Esophagus muscularis mucosa (tissue), 4 donors: ENCODE measurements at places on chromosomes 2 and 18. TPM values are rescaled to one million over a fixed set of nuclear protein-coding genes. Genes with fewer than 3 reads are reported as not detected.

The ZNF804A gene
- not detected for total RNA-seq

The CROCC2 gene
- total RNA-seq = not detected

The ANTXR1 gene
- 86.3 TPM for total RNA-seq

The NYAP2 gene
- total RNA-seq = under 0.01 TPM

The DBI gene
- 41.8 TPM for total RNA-seq

- DNase-seq = no peak
- H3K27me3 ChIP-seq = no peaks in the 10 kb centered on the region
- H3K4me1 ChIP-seq = peaks cover 7% of the 10 kb centered on the region
Observed at GRCh38 chr18:48871391-48872166, 79.2 kb downstream of the SMAD7 start.

- H3K4me3 ChIP-seq = no peak overlapping the region
- no peaks in the 10 kb centered on the region for H3K36me3 ChIP-seq
- no peaks in the 10 kb centered on the region for H3K27me3 ChIP-seq
- no peaks in the 10 kb centered on the region for H3K4me1 ChIP-seq
Observed at GRCh38 chr18:29749704-29750103, 1292.8 kb downstream of the DSC3 start.

- H3K4me1 ChIP-seq = no peaks in the 10 kb centered on the region
- no peak overlapping the region for H3K4me3 ChIP-seq
- DNase-seq = no peak
- no peaks in the 10 kb centered on the region for H3K27me3 ChIP-seq
Observed at GRCh38 chr2:206004004-206004693, 81.8 kb downstream of the INO80D start.

GRCh38 chr2:215319500-215319899 lies 7.6 kb downstream of the ATIC start:
- H3K4me1 ChIP-seq = peaks cover 6% of the 10 kb centered on the region
- H3K27me3 ChIP-seq = no peaks in the 10 kb centered on the region
- DNase-seq = no peak

DNA sequence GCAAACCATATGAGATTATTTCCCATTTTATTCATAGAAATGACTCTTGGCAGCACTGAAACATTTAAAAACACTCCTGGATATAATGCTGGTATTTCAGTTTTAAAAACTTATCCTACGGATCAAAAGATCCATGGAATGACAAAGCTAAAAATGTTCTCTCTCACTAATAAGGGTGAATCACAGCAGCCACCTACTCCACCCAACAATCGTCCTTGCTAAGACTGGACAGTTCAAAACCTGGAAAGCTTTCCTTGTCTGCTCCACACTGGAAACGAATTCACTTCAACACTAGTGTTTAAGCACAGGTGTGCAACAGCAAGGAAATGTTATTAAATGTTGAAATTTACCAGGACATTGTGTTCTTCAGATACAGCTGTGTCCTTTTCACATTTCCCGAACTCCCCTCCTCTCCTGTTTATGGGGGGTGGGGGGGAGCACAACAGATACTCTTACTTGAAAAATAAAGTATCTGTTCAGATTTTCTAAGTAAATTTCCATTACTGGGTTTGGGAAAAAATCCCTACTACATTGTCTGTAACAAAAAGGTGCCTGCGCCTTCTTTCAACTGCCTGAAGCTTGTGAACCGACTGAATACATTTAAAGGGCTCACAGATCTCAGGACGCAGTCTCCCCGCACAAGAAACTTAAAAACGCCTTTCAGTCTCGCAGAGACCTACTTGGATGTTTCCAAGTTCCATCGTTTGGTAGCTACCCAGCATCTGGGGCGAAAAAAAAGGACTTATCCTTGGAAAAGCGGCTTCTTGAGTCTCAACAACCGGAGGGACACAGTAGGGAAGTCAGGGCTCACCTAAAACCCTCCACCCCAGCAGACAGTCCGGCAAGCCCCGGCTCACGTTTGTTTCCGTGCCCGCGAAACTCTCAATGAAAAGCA lies 1.3 kb downstream of the YWHAQ start:
- H3K4me3 ChIP-seq = peak overlapping the region; percentile 83
- no peaks in the 10 kb centered on the region for H3K36me3 ChIP-seq
- peaks cover 61% of the 10 kb centered on the region for H3K4me1 ChIP-seq
- no peak for DNase-seq

- H3K4me1 ChIP-seq = no peaks in the 10 kb centered on the region
- no peak for DNase-seq
- H3K27ac ChIP-seq = no peak overlapping the region
- no peaks in the 10 kb centered on the region for H3K36me3 ChIP-seq
- no peaks in the 10 kb centered on the region for H3K27me3 ChIP-seq
Observed at GRCh38 chr18:26818461-26818860, 47.0 kb downstream of the AQP4 start.

GRCh38 chr2:120628248-120628647 lies 107.4 kb upstream of the GLI2 start:
- no peak for DNase-seq
- no peaks in the 10 kb centered on the region for H3K36me3 ChIP-seq
- no peak overlapping the region for H3K4me3 ChIP-seq
- H3K27ac ChIP-seq = no peak overlapping the region
- H3K27me3 ChIP-seq = peaks cover 12% of the 10 kb centered on the region

- no peaks in the 10 kb centered on the region for H3K36me3 ChIP-seq
- peaks cover 28% of the 10 kb centered on the region for H3K4me1 ChIP-seq
- H3K27ac ChIP-seq = no peak overlapping the region
- H3K4me3 ChIP-seq = no peak overlapping the region
Observed at GRCh38 chr18:35489913-35490490, 7.8 kb downstream of the INO80C start.

DNA sequence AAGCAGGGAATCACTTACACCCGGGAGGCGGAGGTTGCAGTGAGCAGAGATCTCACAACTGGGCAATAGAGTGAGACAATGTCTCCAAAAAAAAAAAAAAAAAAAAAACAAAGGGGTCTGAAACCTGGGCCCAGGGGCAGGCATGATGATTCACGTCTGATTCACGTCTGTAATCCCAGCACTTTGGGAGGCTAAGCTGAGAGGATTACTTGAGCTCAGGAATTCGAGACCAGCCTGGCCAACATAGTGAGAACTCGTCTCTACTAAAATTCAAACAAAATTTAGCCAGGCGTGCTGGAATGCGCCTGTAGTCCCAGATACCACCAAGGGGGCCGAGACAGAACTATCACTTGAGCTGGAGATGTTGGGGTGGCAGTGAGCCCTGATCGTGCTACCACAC lies 30.3 kb downstream of the TEX44 start:
- DNase-seq = no peak
- no peaks in the 10 kb centered on the region for H3K36me3 ChIP-seq
- no peak overlapping the region for H3K27ac ChIP-seq
- H3K4me1 ChIP-seq = peaks cover 26% of the 10 kb centered on the region
- no peaks in the 10 kb centered on the region for H3K27me3 ChIP-seq

DNA sequence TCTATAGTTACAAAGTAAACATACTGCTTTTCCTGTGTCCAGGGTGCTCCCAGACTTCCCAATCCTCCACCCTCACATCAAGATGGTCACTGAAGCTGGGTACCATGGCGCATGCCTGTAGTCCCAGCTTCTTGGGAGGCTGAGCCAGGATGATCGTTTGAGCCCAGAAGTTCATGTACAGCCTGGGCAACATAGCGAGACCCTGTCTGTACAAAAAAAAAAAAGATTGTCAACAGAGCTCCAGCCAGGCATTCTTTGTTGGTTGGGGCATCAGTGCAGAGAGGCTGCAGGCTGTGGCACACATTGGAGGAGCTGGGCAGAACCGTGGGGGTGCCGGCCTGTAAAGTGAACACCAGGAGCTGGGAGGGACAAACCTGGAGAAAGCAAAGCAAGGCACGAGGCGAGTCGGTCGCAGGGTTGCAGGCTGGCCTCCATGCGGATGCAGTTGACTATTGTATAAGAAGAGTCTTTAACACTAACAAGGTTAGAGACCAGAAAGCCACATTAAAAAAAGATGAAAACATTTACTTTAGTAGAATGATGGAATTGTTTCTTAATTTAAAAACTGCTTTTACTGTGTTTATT lies 51.8 kb downstream of the ACOXL start:
- H3K4me1 ChIP-seq = no peaks in the 10 kb centered on the region
- no peak overlapping the region for H3K27ac ChIP-seq

- no peaks in the 10 kb centered on the region for H3K36me3 ChIP-seq
- no peak for DNase-seq
- no peak overlapping the region for H3K4me3 ChIP-seq
- H3K27ac ChIP-seq = no peak overlapping the region
- no peaks in the 10 kb centered on the region for H3K27me3 ChIP-seq
Observed at GRCh38 chr18:49655266-49656072, 93.6 kb downstream of the LIPG start.
